Activated CD8-positive, alpha-beta memory T cell treated with anti-CD3 and anti-CD28 coated beads, Interleukin-2, amount 50 U/mL, for 48 hours (primary cell): ENCODE measurements at places on chromosomes 16 and 17.

- no peak for DNase-seq
Measured at GRCh38 chr17:2018716-2019510, 6.2 kb downstream of the RTN4RL1 start.

- no peak for DNase-seq
Measured at GRCh38 chr17:33871720-33872540, 383.2 kb upstream of the CCL2 start.

- DNase-seq: no peak
Measured at GRCh38 chr16:72126429-72126765, 32.8 kb downstream of the DHX38 start.

DNA sequence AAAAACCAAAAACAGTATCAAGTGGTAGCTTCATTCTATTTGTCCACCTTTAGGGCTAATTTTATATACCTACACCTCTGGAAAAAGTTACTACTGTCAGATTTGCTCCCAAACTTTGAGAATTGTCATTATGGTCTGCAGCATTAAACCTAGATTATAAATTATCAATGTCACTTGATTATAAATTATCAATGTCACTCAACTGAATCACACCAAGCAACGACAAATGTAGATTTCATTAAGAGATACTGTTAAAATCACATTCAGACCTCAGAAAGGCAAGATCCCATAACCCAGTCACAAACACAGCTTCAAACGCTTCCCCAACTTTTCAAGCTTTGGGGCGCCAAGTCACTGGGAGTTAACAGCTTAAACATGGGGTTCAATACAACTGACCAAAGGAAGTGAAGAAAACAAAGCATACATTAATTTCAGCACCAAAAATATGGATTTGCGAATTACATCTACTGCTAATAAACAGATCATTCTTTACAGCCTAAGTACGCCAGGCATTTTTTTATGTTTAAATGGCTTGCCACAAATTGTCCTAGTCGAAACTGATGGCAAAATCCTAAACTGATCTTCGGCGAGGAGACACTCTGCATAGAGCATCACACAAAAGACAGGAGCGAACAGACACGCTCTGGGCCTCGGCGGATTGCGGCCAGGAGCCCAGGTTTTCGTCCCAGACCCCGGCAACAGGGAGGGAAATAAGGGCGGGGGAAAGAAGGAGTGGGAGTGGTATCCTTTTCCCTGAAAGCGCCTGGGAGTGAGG is 981 bp downstream of the GLG1 start:
- no peak for DNase-seq

- no peak for DNase-seq
Measured at GRCh38 chr17:51052235-51052634, 68.4 kb downstream of the SPAG9 start.

GRCh38 chr16:77637940-77638339 is 84.4 kb upstream of the NUDT7 start:
- DNase-seq: no peak
